Coronary artery (tissue), 2 donors: ENCODE measurements at places on chromosomes 3 and 15.
A peak's percentile ranks its signal among the peaks of the same experiment; 100 is the strongest.

GRCh38 chr3:34305266-34305665, 506.8 kb downstream of the PDCD6IP start:
- no peak for DNase-seq

- DNase-seq: no peak
These were observed 48.8 kb upstream of the ANKRD28 start for GRCh38 chr3:15846606-15847005.

DNA sequence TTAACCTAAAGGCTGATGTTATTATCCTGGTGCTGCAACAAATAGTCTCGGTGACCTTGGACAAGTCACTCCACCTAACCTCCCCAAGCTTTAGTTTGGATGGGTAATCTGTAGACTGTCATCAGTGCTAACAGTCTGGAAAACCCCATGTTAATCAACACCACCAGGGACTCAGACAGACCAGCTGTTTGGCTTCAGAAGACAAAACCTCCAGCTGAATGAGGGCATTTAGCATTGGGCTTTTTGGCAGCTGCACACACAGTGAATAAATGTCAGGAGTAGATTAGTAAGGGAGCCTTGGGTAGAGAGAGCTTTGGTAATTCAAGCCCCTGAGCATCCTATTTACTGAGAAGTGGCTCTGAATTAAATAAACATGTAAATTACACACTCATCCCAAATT, 24.9 kb upstream of the C3orf80 start:
- no peak for DNase-seq

DNA sequence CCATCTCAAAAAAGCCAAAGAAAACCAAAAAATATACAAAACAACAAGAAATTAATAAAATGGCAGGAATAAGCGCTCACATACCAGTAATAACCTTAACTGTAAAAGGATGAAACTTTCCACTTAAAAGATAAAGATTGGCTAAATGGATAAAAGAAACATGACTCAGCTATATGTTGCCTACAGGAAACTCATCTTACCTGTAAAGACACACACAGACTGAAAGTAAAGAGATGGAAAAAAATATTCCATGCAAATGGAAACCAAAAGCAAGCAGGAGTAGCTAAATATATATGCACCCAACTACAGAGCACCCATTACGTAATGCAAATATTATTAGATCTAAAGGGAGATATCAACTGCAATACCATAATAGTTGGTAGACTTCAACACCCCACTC, 49.7 kb downstream of the ADAM10 start:
- DNase-seq: no peak

DNA sequence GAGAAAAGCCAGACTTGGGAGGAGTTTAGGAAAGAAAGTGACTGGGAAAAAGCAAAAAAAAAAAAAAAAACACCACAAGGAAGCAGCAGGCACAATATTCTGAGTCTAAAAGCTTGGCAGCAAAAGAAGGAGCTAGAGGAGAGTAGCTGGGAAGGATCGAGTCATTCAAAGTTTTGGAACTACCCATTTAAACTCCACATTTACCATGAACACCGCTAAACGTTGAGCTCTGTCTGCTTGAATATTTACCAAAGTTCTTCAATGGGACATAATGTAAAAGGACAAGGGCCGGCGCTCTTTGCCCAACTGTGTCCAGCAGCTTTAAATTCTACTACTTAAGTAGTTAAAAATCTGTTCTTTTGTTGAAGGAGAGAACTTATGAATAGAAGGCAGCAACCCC, 481.9 kb downstream of the FOXP1 start:
- DNase-seq: no peak

DNA sequence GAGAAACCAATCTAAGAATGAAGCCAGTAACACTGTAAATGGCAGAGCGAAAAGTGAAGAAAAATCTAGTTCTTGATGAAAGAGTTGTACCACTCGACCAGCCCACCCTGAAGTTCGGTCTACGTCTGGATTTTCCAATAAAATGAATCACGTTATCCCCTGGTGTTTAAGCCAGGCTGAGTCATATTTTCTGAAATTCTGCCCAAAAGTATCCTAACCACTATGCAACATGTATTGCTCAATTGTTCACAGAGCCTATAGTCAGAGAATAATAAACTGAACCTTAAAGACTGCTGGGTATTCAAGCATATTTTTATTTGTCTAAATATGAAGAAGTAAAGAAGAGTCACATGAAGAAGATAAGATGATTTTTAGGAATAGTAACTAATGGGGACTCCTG, 245.7 kb downstream of the FGF12 start:
- DNase-seq: no peak

DNA sequence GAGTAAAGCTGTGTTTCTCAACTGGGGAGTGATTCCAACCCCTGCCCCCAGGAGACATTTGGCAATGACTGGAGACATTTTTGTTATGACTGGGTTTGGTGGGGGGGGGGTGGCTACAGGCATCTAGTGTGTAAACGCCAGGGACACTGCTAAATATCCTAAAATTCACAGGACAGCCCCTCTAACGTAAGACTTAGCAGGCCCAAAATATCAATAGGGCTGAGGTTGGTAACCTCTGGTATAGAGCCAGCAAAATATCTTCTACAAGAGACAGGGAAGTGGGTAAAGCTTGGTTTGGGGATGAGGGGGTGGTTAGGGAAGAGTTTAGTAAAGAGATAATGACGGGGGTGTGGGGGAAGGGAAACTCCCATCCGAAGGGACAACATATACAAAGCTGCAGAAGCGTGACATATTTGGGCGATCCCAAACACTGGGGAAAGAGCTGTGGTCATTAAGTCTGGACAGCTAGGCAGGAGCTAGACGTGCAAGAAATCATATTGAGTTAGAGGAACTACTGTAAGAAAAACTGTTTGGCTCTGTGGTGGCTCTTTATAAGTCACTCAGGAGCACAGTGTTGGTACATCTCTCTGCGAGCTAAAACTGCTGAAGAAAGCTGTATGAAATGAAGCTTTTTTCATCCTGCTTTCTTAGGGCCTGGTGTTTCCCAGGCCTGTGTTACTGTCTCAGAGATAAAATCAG, 697 bp upstream of the TRIM69 start:
- DNase-seq: no peak

- DNase-seq: no peak
These were observed 44.0 kb downstream of the TM2D3 start for GRCh38 chr15:101608201-101608600.

DNA sequence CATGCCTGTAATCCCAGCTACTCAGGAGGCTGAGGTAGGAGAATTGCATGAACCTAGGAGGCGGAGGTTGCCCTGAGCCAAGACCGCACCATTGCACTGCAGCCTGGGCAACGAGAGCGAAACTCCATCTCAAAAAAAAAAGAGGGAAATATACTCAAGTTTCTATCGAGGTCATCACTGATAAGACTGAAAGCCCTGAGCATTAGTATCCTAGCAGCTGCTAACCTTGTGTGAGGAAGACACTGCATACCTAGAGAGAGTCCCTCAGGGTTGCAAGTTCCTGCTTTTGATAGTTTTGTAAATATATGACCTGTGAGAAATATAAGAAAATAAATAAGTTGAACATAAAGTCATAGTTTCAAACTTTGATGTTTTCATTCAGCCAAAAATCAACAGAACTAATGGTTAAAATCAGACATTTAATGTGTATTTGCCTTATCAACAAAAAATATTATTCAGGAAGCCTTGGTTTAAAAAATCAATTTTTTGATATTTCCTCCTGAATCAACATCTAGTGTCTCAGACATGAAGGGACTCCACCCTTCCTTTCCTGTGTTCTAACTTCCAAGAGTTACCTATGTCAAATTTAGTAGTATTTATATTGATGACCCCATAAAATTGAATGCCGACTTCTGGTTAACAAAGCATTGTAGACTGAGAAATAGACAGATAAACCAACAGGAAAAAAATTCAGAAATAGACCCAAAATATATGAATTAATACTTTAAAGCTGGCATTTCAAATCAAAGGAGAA, 19.8 kb upstream of the USP3 start:
- DNase-seq: no peak

- no peak for DNase-seq
These were observed 115.6 kb downstream of the NLGN1 start for GRCh38 chr3:173513123-173513522.

DNA sequence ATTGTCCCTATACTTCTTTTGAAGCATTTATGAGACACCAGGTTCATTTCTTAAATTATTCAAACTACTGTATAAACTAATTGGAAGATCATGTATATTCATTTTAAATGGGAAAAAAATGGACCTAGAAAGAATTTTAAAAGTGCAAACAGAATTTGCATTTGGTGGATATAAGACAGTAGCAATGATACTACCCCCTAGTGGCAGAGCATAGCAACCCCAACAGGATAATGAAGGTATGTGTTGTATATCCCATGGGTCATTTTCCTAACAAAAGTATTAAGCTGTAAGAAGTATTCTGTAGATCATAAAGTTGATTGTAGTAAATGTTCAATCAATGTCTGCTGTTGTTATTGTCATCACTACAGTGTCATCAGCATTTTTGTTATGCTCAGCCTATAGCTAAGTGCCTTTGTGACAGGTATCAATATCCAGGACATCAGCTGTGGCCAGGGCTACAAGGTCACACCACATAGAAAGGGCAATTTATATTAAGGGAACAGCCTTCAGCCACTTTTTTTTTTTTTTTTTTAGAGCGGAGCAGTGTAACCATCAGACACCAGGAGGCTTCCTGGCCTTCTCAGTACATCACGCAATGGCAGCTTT, 175.8 kb downstream of the FOXB1 start:
- DNase-seq: no peak

DNA sequence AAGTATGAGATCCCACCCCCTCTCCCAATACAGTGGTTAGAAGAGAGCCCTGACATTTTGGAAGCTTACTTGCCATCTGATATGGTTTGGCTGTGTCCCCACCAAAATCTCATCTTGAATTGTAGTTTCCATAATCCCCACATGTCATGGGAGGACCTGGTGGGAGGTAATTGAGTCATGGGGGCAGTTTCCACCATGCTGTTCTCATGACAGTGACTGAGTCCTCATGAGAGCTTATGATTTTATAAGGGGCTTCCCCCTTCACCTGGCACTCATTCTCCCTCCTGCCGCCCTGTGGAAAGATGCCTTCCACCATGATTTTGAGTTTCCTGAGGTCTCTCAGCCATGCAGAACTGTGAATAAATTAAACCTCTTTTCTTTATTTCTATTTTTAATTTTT, 28.8 kb upstream of the HES1 start:
- DNase-seq: no peak

DNA sequence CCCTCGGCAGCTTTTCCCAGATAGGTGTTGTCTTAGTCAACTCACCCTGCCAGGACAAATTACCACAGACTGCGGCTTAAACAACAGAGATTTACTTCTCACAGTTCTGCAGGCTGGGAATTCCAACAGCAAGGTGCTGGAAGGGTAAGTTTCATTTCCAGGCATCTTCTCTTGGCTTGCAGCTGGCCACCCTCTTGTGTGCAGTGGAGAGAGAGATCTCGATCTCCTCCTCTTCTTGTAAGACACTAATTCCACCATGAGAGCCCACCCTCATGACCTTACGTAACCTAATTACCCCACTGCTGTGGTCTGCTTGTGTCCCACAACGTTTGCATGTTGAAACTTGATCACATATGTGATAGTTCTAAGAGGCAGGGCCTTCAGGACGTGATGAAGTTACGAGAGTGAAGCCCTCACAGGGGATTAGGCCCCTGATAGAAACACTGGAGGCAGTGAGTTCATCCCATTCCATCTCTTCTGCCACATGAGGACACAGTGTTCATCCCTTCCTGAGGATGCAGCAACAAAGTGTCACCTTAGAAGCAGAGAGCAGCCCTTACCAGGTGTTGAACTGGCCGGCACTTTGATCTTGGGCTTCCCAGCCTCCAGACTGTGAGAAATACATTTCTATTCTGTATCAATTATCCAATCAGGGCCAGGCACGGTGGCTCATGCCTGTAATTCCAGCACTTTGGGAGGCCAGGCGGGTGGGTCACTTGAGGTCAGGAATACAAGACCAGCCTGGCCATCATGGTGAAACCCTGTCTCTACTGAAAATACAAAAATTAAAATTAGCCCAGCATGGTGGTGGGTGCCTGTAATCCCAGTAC, 247.7 kb downstream of the PLCL2 start:
- peak; percentile 60 for DNase-seq

- no peak for DNase-seq
These were observed 7.2 kb downstream of the EOMES start for GRCh38 chr3:27714692-27715453.

GRCh38 chr3:112405845-112406244, 72.9 kb downstream of the CD200 start:
- no peak for DNase-seq

DNA sequence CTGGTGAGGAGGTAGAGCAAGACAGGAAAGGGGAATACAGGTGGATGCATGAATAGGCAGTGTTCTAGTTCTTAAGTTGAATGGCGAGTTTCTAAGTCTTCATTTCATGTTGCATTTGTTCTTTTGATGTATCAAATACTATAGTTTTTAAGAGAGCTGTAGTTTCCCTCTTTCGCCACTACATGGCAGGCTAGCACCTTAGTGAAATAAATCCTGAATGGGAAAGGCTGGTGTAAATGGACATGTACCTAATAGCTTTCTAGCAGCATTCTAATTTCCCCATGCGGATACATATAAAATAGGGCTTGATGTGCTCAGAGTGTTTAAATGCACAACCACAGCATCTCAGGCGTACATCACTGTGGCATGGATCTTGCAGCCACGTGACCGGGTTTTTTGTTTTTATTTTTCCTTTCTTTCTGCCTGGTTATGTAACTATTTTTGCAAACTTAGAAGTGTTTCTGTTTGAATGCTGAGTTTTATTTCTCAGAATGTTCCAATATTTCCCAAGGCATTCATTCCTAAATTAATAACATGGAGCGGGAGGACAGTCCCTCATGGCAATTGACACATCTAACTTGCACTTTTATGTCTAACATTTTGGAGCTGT, 23.5 kb upstream of the CLN6 start:
- DNase-seq: no peak

GRCh38 chr15:71304681-71305080, 189.4 kb downstream of the THSD4 start:
- no peak for DNase-seq

- DNase-seq: no peak
These were observed 109.2 kb downstream of the EPHB1 start for GRCh38 chr3:134904241-134904771.

- DNase-seq: no peak
These were observed 22.3 kb downstream of the GMNC start for GRCh38 chr3:190840146-190840545.

- DNase-seq: no peak
These were observed 3.3 kb upstream of the LRTM1 start for GRCh38 chr3:54931182-54931581.

- no peak for DNase-seq
These were observed 131.4 kb downstream of the ATP1B3 start for GRCh38 chr3:142007710-142008399.
